ENCODE measurements at places on chromosomes 11 and 22.

GRCh38 chr22:41517172-41518047, 26.9 kb downstream of the POLR3H start:
- DNase-seq: peak; percentile 59

DNA sequence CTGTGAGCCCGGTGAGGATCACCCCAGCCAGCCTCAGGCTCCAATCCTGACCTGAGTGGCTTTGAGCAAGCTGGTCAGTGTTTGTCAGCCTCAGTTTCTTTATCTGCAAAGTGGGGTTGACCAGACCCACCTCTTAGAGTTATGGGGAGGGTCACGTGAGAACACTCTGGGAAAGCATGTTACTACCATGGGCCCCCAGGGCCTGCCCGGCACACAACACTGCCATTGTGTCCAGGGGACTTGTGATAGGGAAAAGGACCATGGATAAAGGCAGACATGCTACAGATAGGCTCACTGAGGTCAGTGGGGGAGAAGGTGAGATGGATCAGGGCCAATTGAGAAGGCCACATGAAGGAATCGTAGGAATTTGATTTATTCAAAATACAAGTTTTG, 32.1 kb upstream of the SUSD2 start:
- no peak for DNase-seq

- no peak for DNase-seq
These were observed 27.9 kb downstream of the DDX6 start for GRCh38 chr11:118763041-118763440.

DNA sequence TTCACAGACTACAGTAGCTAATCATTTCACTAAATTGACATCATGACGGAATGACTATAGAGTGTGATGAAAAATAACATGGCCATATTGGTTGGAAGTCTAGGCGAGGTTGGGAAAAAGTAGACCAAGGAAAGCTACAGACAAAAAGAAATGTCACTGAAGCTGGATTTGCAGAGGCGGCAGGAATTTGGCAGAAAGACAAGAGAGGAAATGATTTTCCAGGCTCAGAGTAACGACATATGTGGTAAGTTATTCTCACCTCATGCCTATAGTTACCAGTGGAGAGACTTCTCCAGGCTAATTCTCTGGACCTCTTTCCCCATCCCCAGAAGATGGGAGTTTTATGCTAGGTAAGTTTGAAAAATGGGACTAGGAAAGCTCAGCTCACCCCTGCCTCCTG, 1005.8 kb upstream of the CCDC90B start:
- no peak for DNase-seq

- DNase-seq: no peak
These were observed 3.7 kb downstream of the RPL27A start for GRCh38 chr11:8686325-8686724.

GRCh38 chr11:70901951-70902521, 350.3 kb downstream of the SHANK2 start:
- DNase-seq: no peak

- no peak for DNase-seq
These were observed 12.9 kb downstream of the OR51L1 start for GRCh38 chr11:5007561-5007960.

DNA sequence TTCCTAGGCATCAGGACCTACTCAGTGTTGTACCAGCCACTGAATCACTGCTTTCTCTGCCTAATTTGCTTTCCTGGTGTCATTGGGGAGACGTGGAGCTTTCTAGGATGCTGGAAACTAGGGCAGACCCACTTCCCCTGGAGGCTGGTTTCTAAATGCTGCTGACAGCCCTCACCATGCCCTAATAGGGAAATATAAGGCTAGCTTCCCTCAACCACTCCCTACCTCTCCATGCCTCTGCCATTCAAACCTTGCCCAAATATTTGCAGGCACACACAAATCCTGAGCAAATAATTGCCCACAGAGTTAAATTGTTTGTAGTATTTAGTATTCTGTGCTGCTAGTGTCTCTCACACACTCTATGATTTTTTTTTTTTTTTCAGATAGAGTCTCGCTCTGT, 310.2 kb downstream of the DDX10 start:
- no peak for DNase-seq

GRCh38 chr11:102810950-102811660, 13.1 kb upstream of the MMP1 start:
- no peak for DNase-seq

- DNase-seq: no peak
These were observed 17.5 kb downstream of the PDGFD start for GRCh38 chr11:104146421-104146820.

All from stimulated activated naive CD8-positive, alpha-beta T cell treated with anti-CD3 and anti-CD28 coated beads, Interleukin-15, Interleukin-2, amounts not matched to agents 100 U/mL and 50 U/mL, for 24 hours (primary cell).